ENCODE measurements at places on chromosomes 12 and 14.

DNA sequence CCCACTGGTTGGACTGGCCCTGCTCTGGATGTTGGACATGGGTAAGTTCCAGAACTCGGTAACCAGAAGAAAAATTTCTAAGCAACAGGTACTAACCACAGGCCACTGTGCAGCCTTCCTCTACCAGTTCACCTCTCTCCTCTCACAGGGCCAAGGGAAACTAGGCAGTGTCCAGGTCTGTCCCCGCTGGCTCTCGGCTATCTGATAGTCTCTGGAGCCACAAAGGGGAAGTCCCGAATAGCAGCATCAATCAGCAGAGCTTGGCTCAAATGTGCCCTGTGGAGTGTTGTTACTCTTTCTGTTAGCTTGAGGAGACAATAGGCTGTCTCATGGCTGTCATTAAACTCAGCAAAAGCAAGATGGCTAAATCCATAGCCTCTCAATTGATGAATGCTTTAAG is 73.2 kb downstream of the TSPAN11 start:
- H3K4me1 ChIP-seq: no peaks in the 10 kb centered on the region
- H3K27ac ChIP-seq: no peak overlapping the region
- no peak for DNase-seq
- H3K27me3 ChIP-seq: no peaks in the 10 kb centered on the region
- H3K4me3 ChIP-seq: no peak overlapping the region
- H3K36me3 ChIP-seq: no peaks in the 10 kb centered on the region

- H3K27ac ChIP-seq: peak overlapping the region; percentile 54
- H3K36me3 ChIP-seq: no peaks in the 10 kb centered on the region
- peak; percentile 82 for DNase-seq
- no peaks in the 10 kb centered on the region for H3K27me3 ChIP-seq
Measured at GRCh38 chr14:24430143-24430681, 458 bp downstream of the KHNYN start.

GRCh38 chr14:91397965-91398591 is 19.5 kb downstream of the CCDC88C start:
- H3K27ac ChIP-seq: no peak overlapping the region
- H3K4me3 ChIP-seq: no peak overlapping the region
- H3K27me3 ChIP-seq: no peaks in the 10 kb centered on the region
- H3K4me1 ChIP-seq: peaks cover 30% of the 10 kb centered on the region
- no peaks in the 10 kb centered on the region for H3K36me3 ChIP-seq

DNA sequence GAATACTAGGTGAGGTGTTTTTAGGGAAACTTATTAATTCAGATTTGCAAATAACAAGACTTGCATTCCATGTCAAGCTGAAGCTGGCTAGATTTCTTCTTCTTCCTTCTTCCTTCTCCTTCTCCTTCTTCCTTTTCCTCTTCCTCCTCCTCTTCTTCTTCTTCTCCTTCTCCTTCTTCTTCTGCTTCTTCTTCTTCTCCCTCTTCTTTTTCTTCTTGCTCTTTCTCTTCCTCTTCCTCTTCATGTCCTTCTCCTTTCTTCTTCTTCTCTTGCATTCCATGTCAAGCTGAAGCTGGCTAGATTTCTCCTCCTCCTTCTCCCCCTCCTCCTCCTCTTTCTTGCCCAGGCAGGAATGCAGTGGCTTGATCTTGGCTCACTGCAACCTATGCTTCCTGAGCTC is 297.8 kb downstream of the PRKD1 start:
- no peak overlapping the region for H3K27ac ChIP-seq
- H3K4me1 ChIP-seq: no peaks in the 10 kb centered on the region
- no peak for DNase-seq
- H3K27me3 ChIP-seq: no peaks in the 10 kb centered on the region
- no peak overlapping the region for H3K4me3 ChIP-seq

- H3K36me3 ChIP-seq: no peaks in the 10 kb centered on the region
- H3K4me3 ChIP-seq: no peak overlapping the region
- H3K4me1 ChIP-seq: peaks cover 2% of the 10 kb centered on the region
Measured at GRCh38 chr14:24693983-24694382, 60.0 kb upstream of the GZMB start.

GRCh38 chr14:101175731-101176534 is 272.4 kb upstream of the RTL1 start:
- no peaks in the 10 kb centered on the region for H3K27me3 ChIP-seq
- no peaks in the 10 kb centered on the region for H3K36me3 ChIP-seq
- no peaks in the 10 kb centered on the region for H3K4me1 ChIP-seq
- H3K27ac ChIP-seq: no peak overlapping the region

DNA sequence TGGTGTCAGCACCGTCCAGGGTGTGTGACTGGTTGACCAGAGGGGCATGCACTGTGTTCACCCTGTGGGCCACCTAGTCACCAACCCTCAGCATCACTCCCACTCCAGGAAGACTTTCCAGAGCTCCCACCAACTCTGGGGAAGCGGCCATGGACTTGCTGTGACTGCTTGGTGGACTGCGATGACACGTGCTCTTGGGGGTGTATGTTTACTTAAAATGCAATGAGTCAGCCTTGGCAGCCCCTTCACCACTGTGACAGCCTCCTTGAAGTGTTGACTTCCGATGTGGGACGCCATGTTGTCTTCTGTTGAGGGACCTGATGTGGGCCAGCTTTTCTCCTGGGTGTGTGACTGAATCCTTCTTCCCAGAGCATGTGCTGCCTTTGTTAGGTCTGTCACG is 151.1 kb upstream of the RTL1 start:
- no peak overlapping the region for H3K4me3 ChIP-seq
- DNase-seq: no peak
- H3K27me3 ChIP-seq: no peaks in the 10 kb centered on the region
- no peaks in the 10 kb centered on the region for H3K36me3 ChIP-seq
- no peaks in the 10 kb centered on the region for H3K4me1 ChIP-seq

DNA sequence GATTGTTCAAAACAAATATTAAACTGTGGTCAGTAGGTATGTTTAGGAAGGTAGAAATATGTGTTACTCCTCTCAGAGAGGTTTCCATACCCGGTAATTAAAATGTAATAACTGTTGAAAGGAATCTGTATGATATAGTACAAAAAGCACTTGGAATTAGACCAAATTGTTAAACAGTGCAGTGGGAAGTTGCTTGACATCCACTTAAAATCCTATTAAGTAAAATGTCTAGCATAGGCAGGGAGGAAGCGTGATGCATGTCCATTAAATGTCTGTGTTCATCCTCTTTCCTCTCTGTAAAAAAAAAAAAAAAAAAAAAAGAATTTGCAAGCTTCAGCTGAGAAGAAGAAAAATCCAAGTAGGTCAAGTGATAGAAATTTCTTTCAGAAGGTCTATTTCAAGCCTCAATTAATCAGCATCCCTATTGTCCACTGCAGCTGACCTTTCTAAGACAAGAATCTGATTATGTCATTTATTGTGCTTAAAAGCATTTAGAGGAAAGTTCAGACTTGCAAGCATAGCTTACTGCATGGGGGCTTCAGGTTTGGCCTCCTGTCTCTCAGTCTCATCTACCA is 265.6 kb upstream of the RGS6 start:
- no peak for DNase-seq
- no peak overlapping the region for H3K4me3 ChIP-seq
- no peak overlapping the region for H3K27ac ChIP-seq
- peaks cover 7% of the 10 kb centered on the region for H3K36me3 ChIP-seq

- H3K27me3 ChIP-seq: peaks cover 3% of the 10 kb centered on the region
- no peaks in the 10 kb centered on the region for H3K36me3 ChIP-seq
- no peak for DNase-seq
- no peak overlapping the region for H3K27ac ChIP-seq
- no peak overlapping the region for H3K4me3 ChIP-seq
- peaks cover 10% of the 10 kb centered on the region for H3K4me1 ChIP-seq
Measured at GRCh38 chr14:58631732-58632131, 6.0 kb upstream of the DACT1 start.
